ENCODE measurements at places on chromosomes 11 and 22.

- no peak for DNase-seq
Observed at GRCh38 chr11:29293825-29294224, 723.0 kb downstream of the KCNA4 start.

- no peak for DNase-seq
Observed at GRCh38 chr22:36419177-36419911, 31.6 kb upstream of the MYH9 start.

DNA sequence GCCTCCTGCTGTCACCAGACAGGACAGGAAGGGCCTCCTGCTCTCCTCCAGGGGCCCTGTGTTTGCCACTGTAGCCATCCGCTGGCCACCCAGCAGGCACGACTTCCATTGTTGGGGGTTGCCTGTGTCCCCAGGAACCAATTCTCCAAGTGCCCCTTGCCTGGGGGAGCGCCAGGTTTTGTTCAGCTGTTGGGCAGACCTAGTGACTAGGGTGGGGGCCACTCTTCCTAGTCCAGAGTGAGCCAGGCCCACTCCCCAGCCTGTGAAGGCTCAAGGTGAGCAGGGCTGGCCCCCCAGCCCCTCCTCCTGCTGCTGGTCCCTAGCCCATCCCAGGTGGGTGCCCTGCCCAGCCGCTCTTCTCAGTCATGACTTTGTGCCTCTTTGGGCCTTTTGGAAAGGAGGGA, 30.9 kb downstream of the OSBPL5 start:
- DNase-seq = no peak

DNA sequence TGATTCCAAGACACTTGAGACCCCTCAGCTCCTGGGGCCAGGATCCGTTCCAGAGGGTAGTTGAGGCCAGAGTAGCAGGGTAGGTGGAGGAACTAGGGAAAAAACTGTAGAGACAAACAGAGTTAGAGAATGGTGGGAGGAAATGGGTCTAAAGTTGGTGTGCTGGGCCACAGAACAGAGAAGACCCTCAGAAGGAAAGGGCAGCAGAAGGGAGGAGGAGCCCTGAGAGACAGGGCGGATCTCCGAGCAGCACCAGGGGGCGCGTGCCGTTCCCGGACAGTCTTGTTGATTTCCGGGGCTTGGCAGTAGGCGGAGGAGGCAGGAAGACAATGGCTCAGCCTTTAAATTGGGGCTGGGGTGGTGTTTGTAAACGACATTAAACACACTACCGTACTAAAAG, 2.4 kb upstream of the CECR2 start:
- DNase-seq = no peak

DNA sequence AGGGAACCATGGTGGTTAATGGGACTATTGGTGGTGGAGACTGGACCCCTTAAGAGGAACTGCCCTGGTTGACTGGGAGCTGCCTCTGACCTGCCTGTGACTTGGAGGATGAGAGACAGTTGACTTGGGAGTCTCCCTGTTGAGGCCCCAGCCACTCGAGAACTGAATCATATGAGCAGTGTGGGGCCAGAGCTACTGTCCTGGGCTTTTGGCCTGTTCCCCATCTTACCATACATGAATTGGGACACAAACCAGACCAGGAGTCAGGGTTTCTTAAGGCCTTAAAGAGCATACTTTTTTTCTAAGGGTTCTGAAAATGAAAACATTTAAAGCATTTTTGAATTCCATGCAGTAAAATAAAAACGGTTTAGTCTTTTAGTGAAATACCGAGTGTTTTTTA, 92.8 kb downstream of the TEAD1 start:
- no peak for DNase-seq

Measured in bone marrow (tissue), 2 donors.